ENCODE measurements at places on chromosomes 2 and 18.

- no peak for DNase-seq
Measured at GRCh38 chr18:63054901-63055584, 264.5 kb downstream of the BCL2 start.

GRCh38 chr2:13056259-13056843 is 339.6 kb downstream of the TRIB2 start:
- no peak for DNase-seq

- no peak for DNase-seq
Measured at GRCh38 chr2:36373149-36373926, 17.8 kb downstream of the CRIM1 start.

DNA sequence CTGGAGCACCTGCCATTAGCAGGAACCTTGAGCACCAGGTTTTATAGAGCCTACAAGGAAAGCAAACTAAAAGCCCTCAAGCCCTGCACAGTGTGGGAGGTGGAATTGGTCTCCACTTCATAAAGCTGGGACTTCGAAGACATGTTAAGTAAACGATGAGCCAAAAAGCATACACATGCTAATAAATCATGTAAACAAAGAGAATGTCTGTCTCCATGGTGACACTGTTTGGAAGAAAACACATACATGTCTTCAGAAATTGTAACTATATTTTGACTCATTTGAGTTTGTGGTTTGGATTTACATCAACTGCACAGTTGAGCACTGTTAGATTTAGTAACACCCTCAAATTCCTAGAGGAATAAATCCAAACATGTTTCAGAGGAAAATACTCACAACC is 978.5 kb upstream of the LRRTM1 start:
- DNase-seq = no peak

- no peak for DNase-seq
Measured at GRCh38 chr2:223731503-223731902, 105.9 kb downstream of the AP1S3 start.

DNA sequence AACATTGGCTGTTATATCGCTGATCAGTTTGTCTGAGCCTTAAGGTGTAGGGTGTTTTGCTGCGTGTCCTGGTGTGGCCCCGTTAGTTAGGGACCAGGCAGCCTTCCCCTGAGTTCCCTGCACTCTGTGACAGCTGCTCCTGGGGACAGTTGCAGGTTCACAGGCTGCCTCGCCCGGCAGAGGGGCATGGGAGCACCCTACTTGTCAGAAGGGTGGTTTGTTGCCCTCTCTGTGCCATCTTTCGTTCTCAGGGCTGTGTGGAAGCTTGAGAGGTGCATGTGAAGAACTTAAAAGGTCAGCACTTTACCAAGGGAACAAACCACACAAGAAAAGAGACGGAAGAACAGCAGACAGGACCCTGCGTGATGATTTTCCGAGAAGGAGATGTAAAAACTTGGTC is 159.6 kb downstream of the LDLRAD4 start:
- DNase-seq = no peak

DNA sequence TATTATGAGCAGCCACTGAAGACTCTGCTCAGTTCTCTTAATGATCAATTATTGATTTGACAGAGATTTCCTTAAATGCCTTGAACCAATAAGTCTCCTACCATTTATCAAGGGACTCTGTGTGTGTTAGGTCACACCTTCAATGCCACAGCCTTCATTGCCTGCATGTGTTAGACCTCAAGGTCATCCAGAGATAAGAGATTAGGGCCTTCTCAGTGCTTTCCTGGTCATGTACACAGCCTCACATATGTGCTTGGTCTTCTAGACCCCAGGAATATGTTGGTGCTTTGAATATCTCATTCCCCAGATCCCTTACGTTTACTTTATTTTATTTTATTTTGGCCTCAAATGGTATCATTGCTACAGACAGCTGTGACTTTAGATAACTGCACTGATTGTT is 93.0 kb upstream of the CTAGE1 start:
- no peak for DNase-seq

Measured in right renal cortex interstitium (tissue), 3 donors.